RWPE2 (cell line): ENCODE measurements at places on chromosomes 16 and 17.

DNA sequence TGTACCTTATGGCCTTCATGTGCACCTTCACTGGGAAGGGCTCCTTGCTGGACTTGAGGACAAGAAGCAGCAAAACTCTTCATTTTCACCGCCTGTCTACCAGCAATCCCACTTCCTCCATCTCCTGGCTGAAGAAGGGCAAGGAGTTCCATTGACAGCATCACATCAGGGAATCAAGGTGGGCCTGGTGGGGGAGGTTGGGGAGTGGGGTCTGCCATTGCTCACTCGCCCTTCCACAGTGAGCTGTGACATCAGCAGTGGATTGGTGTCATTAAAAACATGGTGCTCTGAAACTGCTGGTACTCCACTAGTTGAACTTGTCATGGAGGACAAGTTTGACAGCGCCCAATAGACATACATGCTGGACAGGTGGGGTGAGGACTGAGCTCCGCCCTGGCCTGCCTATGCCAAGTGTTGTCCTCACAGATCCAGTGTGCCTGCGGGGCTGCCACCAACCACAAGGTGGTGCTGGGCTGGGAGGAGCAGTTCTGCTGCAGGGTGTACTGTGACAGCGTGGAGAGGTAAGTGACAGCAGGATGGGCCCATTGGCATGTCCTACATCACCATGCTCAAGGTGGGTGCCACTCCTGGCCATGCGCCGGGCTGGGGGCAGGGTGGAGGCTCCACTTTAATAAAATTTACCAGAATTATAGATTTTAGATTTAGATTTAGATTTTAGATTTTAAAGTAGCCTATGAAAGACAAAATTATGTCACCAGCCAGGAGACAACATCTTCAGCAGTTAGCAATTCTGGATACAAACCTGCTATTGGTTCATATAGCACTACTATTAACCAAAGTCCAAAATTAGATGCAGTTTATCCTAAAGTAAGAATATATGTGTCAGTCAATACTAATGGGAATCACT, 1729.1 kb downstream of the TP53TG3F start:
- no peak for DNase-seq

GRCh38 chr16:17318238-17318637, 152.5 kb downstream of the XYLT1 start:
- DNase-seq = no peak

GRCh38 chr17:58323366-58324055, 5.1 kb downstream of the TSPOAP1 start:
- no peak for DNase-seq

GRCh38 chr16:67860589-67861398, 12.1 kb upstream of the EDC4 start:
- DNase-seq = no peak

GRCh38 chr16:53605831-53606400, 97.7 kb downstream of the RPGRIP1L start:
- DNase-seq = no peak

DNA sequence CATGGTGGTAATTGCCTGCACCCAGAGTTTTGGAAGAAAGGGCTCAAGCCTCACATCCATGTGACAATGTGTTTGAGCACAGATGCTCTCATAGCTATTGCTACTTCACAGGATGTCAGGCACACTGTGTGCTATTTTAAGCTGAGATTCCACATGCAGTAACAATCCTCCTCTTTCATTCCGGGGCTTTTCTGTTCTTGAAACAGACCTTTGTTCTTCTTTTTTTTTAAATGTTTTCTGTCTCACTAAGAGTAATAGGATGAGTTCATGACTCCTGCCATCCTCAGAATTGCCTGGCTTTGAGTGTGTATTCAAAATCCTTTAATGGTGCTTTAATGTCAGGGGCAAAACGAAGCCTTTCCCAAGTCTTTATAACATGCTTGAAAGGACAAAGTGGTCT, 198.9 kb downstream of the ABCC12 start:
- no peak for DNase-seq

DNA sequence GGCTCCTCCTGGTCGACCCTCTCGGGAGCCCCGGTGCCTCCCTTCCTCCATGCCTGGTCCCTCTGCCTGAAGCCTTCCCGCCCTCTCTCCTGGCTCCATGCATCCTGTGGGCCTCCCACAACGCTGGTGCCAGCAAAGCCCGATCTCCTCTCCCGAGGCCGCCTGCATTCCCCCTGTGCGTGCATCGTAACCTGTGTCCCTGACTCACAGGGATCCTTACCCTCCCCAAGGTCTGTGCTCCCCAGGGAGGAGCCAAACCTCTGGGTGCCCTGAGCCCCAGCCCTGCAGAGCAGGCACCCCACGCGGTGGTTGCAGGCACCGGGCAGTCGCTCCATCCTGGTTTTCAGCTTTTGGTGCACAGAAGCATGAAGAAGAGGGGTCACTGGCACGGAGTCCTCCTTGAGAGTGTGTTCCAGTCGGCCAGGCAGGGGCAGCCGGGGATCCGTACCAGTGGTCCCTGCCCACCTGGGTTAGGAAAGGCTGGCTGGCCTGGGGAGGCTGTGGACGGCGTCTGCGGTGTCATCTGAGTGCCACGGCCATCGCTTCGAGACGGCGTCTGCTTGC, 1.8 kb upstream of the ENPP7 start:
- no peak for DNase-seq

DNA sequence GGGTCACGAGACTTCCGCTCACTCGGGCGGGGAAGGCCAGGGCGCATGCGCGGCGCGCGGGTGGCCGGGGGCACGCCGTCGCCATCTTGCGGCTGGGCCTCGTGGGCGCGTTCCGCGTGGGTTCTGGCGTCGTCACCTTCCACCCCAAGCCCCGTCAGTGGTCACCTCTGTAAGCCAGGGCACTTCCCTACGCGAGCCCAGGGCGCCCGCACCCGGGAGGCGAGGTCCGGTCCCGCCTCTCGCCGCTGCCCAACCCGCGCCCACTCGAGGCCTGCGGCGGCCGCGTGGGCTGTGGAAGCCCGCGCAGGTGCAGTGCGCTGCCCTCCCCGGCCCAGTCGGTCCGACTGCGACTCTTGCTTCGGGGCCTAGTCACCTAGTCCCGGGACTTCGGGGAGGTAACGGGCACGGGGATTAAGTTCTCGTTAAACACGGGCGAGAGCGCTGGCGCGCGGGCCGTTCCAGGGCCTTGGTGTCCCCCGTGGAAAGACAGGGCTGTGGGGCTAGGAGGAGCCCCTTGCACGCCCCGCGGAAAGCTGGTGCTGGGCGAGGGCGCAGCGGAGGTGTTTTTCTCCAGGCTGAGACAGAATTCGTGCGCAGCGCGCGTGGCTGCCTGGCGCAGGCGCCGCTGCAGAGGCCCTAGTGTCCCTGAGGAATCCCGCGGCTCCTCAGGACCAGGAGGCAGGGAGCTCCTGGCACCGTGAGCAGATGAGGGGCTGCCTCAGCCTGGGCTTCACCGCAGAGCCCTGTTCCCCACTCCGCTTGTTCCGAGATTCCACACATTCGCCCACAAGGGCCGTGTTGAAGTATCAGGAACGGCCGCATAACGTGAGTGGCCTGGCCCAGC, 472 bp upstream of the ARHGDIA start:
- peak; percentile 73 for DNase-seq

DNA sequence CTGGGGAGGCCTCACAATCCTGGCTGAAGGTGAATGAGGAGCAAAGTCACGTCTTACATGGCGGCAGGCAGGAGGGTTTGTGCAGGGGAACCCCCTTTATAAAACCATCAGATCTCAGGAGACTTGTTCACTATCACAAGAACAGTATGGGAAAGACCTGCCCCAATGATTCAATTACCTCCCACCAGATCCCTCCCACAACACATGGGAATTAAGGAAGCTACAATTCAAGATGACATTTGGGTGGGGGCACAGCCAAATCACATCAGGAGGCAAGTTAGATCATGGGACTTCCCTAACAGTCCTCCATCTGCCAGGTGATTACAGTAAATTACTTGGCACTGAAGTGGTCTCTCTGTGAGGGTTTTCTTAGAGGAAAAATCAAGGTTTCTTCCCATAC, 5.3 kb downstream of the TMEM114 start:
- no peak for DNase-seq

DNA sequence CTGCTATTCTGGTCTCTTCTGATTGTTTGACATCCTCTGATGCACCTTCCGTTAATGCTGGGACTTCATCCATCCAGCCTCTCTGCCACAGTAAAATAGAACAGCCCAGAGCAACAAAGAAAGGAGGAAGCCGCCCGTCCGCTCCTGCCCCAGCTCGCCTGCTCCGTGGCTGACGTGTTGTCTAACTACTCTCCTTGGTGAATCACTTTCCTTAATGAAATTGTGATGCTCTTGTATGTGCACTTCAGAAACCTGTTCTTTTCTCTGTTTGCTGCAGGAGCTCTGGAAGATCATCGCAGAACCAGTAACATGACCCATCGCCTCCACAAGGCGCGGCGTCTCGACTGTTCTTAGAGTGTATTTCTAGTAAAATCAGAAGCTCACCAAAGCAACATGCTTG, 24.3 kb downstream of the METTL22 start:
- peak; percentile 77 for DNase-seq

GRCh38 chr17:67052720-67053437, 8.5 kb downstream of the CACNG1 start:
- DNase-seq = peak; percentile 15

- DNase-seq = no peak
Measured at GRCh38 chr17:41367426-41368075, 2.1 kb downstream of the KRT33B start.

DNA sequence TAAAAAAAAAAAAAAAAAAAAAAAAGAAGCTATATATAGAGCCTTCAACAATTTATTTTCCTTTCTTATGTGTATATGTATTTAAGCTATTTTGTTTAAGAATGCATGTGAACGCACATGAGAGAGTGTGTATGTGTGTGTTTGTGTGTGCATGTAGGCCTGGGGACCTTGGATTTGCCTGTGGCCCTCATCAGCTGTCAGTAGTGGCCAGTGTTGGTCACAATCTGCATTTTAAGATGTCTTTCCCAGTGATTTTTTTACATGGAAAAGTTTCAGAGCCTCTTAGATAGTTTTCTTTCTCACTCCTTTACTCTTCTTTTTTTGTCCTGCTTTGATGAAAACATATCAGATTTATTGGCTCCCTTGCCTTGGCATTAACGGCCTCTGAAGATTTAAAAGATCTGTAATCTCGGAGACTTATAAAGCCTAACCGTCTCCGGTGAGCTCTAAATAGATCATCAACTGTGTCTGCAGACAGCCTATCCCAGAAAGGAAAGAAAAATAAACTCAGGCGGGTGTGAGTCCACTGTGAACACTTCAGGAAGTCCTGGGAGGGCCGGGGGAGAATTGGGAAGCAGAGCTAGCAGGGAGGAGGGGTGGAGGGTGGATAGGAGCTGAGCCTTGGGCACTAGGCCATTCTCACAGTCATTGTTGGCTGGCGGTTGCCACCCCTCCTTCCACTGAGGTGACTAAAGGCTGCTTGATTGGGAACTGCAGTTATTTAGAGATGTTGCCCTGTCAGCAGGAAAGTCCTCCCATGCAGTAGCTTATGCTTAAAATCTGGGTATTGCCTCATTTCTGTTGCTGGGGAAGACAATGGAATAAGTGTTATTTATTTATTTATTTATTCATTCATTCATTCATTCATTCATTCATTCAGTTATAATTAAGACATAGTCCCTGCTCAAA, 86.8 kb downstream of the WWP2 start:
- no peak for DNase-seq

GRCh38 chr17:64103391-64104364, 26.3 kb downstream of the ERN1 start:
- no peak for DNase-seq

- no peak for DNase-seq
Measured at GRCh38 chr16:4288148-4288921, 15.5 kb upstream of the TFAP4 start.

- no peak for DNase-seq
Measured at GRCh38 chr16:5006348-5007193, 27.2 kb downstream of the NAGPA start.

- DNase-seq = no peak
Measured at GRCh38 chr16:78510496-78510895, 411.0 kb downstream of the WWOX start.

GRCh38 chr16:82301146-82301755, 131.2 kb upstream of the MPHOSPH6 start:
- no peak for DNase-seq

GRCh38 chr17:40467281-40467867, 24.1 kb downstream of the IGFBP4 start:
- no peak for DNase-seq

- no peak for DNase-seq
Measured at GRCh38 chr16:80503107-80503506, 37.7 kb upstream of the DYNLRB2 start.

DNA sequence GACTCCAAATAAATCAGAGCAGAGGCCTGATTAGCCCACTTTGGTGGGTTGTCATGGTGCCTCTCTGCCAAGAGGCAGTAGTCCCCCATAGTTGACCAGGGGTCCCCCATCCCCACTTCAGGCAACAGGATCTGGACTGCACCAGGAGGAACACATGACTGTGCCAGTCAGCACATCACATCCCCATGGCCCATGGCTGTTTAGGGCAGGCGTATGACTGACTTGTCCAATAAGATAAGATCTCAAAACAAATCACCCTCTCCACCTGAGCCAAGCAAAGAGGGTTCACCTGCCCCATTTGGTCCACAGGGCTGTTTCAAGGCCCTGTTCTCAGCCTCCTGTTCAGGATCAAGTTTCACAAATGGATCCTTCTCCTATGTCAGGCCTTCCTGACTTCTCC, 93.3 kb downstream of the C16orf78 start:
- DNase-seq = no peak

DNA sequence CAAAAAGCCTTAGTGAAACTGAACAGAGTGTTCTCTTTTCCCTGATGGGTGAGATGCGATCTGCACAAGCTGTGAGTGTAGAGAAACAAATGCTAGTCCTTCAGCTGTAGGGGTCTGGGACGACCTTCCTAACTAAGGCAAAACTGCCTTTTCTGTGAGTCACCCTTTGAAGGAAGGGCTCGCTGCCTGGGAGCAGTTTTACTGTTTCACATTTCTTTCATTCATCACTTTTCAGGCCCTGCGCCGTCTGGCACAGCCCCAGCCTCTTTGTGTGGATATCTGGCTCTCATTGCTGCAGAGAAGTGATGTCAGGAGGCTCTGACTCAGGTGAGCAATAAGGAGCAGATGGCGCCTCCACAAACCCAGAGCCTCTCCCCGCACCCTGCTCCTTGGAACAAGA, 57.4 kb downstream of the HS3ST3A1 start:
- peak; percentile 83 for DNase-seq

DNA sequence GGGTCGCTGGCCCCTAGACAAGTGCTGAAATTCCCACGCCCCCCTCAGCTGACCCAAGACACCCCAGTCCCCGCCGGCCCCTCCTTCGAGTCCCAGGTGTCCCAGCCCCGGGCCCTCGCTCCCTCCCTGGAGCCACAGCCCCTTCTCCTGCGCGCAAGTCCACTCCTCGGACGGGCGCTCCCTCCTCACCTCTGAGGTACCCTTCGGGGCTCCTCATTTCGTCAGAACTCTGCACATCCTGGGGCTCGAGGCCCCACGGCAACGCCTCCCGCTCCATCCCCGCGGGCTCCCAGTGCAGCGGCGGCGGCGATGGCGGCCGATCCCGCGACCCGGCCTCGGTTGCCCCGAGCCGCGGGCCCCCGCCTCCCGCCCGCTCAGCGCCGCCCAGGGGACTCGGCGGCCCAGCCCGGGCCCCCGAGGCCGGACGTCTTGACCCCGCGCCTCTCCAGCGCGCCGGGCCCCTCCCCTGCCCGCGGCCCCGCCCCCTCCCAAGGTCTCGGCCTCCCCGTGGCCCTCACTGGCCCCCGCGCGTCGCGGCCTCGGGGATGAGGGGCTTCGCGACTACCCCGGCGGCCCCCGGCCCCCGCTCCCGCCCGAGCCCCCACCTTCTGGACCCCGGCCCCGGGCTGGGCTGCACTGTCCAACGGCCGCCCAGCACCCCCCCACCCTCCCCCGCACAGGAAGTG, at the start of gene ZNF768:
Gene ZNF768, minus strand, starts transcription at position 430 of the 686 bp plus-strand sequence. Its CDS starts 153 bp downstream, at position 277.
- DNase-seq = no peak

GRCh38 chr16:88893127-88893968, 26.9 kb upstream of the PABPN1L start:
- DNase-seq = no peak
